Breast epithelium (tissue), 4 donors: ENCODE measurements at places on chromosomes 2 and 18.

DNA sequence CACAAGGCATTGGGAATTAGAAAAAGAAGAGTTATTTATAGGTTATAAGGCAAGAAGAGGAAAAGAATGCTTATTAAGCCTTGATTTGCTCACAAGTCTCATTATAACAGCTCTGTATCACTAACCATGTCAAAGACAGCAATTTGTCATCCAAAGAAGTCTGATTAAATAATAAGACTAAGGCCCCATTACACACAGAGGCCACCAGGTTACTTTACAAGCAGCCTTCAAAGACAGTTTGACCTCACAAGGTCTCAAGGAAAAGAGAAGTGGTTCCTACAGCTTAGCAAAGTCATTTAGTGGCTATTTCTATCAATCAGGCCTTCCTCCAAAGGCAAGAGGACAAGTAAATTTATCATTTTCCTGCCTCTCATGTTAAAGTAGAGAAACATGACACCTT lies 188.5 kb downstream of the MBD2 start:
- H3K36me3 ChIP-seq: no peaks in the 10 kb centered on the region
- no peak overlapping the region for H3K27ac ChIP-seq
- no peak overlapping the region for H3K4me3 ChIP-seq
- H3K27me3 ChIP-seq: no peaks in the 10 kb centered on the region
- DNase-seq: no peak
- H3K4me1 ChIP-seq: no peaks in the 10 kb centered on the region

DNA sequence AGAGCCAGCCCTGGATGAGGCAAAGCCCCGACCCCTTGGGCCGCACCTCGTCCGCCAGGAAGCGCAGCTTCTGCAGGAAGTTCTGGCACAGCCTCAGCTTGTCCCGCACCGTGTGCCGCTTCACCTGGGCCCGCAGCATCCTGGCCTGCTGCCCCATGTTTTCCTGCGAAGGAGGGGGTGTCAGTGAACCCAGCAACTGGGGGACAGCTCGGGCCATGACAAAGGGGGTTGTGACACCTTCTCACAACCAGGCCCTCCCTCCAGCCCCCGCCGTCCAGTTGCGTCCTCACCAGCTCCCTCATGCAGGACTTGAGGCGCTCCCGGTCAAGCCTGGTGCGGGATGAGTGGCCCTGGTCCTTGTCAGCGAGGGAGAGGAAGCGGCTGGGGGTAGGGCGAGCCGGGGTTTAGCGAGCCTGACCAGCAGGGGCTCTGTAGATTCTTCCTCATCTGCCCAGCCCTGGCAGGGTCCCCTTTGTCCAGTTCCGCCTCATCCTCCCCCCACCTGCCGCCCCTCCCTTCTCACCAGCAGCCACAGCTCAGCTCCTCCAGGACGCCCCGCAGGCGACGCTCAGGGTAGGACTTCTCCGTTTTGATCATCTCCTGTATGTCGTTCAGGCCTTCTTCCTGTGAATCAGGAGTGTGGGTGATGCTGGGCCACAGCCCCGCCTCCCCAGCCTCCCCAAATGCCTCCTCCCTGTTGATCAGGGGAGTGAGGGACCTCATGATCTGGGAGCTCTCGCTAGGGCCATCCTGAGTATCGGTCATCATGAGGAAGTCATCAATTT lies 606 bp downstream of the OTOF start:
- no peak for DNase-seq
- H3K27me3 ChIP-seq: no peaks in the 10 kb centered on the region
- no peaks in the 10 kb centered on the region for H3K36me3 ChIP-seq

DNA sequence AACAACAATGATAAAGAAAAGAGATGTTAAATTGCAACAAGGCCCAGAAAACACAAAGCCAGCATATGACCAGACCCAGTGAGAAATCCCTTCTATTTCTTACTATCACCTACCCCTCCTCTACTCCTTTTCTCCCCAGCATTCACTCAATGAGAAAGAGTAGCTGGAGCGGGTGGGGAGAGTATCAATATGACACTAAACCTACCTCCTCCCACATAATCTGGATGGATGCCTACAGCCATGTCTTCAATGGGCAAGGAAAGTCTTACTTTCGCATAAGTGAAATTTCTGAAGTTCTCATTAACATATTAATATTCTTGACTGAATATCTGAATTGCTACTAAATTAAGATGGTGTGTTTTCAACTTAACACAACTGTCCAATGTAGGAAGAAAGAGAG lies 78.2 kb downstream of the AFF3 start:
- no peaks in the 10 kb centered on the region for H3K36me3 ChIP-seq
- H3K27me3 ChIP-seq: no peaks in the 10 kb centered on the region
- DNase-seq: no peak
- no peak overlapping the region for H3K27ac ChIP-seq
- H3K4me1 ChIP-seq: no peaks in the 10 kb centered on the region
- no peak overlapping the region for H3K4me3 ChIP-seq

DNA sequence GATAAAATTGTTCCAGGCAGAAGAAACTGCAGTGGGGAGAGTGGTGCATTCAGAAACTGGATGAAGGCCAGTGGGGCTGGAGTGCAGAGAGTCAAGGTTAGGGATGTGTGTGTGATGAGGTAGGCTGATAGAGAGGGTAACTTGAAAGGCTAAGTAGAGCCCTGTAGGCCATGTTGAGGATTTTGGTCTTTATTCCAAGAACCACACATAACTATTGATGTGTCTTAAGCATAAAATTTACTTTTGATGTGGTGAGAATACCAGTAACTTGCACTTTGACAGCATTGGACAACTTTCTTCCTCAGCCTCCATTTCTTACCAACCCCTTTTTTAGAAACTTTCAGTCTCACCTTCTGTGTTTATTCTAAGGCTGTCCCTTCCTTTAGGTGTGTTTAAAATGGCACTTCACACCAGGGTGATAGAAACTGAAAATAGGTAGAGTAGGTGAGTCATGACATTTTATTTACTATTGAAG lies 22.6 kb downstream of the MTX2 start:
- no peaks in the 10 kb centered on the region for H3K27me3 ChIP-seq
- no peaks in the 10 kb centered on the region for H3K4me1 ChIP-seq
- no peak overlapping the region for H3K27ac ChIP-seq
- H3K4me3 ChIP-seq: no peak overlapping the region

- no peaks in the 10 kb centered on the region for H3K4me1 ChIP-seq
- no peaks in the 10 kb centered on the region for H3K36me3 ChIP-seq
- no peak overlapping the region for H3K27ac ChIP-seq
- H3K4me3 ChIP-seq: no peak overlapping the region
Observed at GRCh38 chr2:2085533-2085932, 245.5 kb downstream of the MYT1L start.

DNA sequence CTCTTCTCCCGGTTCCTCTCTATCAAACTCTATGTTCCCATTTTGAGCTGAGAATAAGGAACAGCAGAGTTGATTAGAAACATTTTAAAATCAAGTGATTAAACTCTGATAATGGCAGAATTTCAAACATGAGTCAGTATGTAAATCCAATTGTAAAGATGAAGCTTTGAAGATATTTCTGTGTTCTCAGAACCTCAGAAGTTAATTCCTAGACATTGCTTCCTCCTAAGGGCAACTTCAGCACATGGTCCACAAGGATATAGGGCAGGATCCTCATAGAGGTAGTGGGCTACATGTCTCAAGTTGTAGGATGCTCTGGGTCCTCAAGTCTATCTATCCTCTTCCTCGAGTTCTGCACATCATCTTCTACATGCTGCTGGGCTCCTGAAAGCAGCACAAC lies 46.3 kb downstream of the QPCT start:
- peak overlapping the region; percentile 42 for H3K27ac ChIP-seq
- H3K4me3 ChIP-seq: no peak overlapping the region
- no peaks in the 10 kb centered on the region for H3K27me3 ChIP-seq
- no peaks in the 10 kb centered on the region for H3K4me1 ChIP-seq
- no peaks in the 10 kb centered on the region for H3K36me3 ChIP-seq

- no peaks in the 10 kb centered on the region for H3K4me1 ChIP-seq
- no peak overlapping the region for H3K27ac ChIP-seq
- H3K27me3 ChIP-seq: no peaks in the 10 kb centered on the region
- H3K4me3 ChIP-seq: no peak overlapping the region
Observed at GRCh38 chr2:143171817-143172216, 42.6 kb downstream of the ARHGAP15 start.

- no peaks in the 10 kb centered on the region for H3K36me3 ChIP-seq
- H3K27ac ChIP-seq: no peak overlapping the region
- H3K4me3 ChIP-seq: no peak overlapping the region
- H3K27me3 ChIP-seq: no peaks in the 10 kb centered on the region
- no peak for DNase-seq
Observed at GRCh38 chr18:34789768-34790344, 79.8 kb downstream of the DTNA start.

DNA sequence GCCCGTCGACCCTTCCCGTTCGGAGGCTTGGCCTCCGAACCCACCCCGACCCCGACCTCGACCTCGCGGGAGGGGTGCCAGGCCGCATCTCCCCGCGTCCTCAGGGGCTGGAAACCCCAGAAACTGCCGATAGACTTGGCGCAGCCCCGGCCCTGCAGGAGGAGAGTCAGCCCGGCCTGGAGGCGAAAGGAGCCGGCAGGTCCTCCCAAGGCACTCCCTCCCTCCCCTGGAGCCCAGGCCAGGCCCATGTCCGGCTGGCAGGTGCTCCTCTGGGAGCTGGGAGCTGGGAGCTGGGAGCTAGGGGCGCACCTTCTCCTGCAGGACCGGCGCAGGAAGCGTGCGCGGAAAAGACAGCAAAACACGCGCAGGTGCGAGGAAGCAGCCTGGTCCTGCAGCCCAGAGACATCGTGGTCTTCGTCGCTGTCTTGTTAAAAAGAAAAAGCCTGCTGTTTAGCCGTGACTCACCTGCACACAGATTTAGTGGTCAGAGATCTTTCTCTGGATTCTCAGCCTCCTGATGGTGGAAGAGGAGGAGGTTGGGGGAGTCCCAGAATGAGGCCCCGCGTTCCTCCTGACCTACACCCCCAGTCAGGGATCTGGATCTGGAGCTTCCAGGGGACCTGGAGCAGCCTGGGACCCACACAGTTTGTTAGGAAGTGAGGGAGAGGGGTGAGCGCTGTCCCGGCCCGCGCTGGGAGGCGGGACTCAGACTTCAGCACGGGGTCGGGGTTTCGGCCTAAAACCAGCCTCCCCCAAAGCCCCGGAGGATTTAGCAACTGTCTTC lies 660 bp upstream of the MBP start:
- H3K27me3 ChIP-seq: no peaks in the 10 kb centered on the region
- peak overlapping the region; percentile 93 for H3K4me3 ChIP-seq
- H3K4me1 ChIP-seq: peaks cover 4% of the 10 kb centered on the region
- H3K36me3 ChIP-seq: no peaks in the 10 kb centered on the region
- peak overlapping the region; percentile 96 for H3K27ac ChIP-seq

GRCh38 chr2:129975016-129975774 lies 4.3 kb upstream of the RAB6C start:
- H3K27me3 ChIP-seq: no peaks in the 10 kb centered on the region
- no peak overlapping the region for H3K27ac ChIP-seq
- no peak for DNase-seq
- H3K4me3 ChIP-seq: no peak overlapping the region

GRCh38 chr2:204974487-204974886 lies 429.2 kb downstream of the PARD3B start:
- DNase-seq: no peak
- H3K4me1 ChIP-seq: no peaks in the 10 kb centered on the region
- no peaks in the 10 kb centered on the region for H3K36me3 ChIP-seq
- no peaks in the 10 kb centered on the region for H3K27me3 ChIP-seq

GRCh38 chr2:149100739-149101699 lies 62.5 kb downstream of the LYPD6B start:
- DNase-seq: no peak
- peak overlapping the region; percentile 11 for H3K4me3 ChIP-seq
- H3K4me1 ChIP-seq: no peaks in the 10 kb centered on the region
- H3K27ac ChIP-seq: peak overlapping the region; percentile 20
- H3K36me3 ChIP-seq: no peaks in the 10 kb centered on the region

DNA sequence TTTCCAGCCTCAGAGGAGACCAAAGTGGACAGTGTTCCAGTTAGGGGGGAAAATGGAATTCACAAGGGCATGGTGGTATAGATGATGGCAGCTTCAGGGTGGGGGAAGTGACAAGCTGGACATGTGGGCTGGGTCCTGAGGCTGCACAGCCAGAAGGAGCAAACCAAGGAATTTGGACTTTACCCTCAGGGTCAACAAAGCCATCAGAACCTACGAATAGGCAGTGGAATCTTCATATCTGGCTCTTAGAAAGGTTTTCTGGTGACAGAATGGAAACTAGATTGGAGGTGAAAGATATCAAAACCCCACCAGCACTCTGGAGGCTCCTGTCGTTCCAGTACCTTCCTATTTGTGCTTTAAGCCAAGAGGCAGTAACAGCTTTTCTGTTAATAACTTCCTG lies 127.1 kb downstream of the SETBP1 start:
- no peak for DNase-seq
- no peaks in the 10 kb centered on the region for H3K4me1 ChIP-seq
- H3K27ac ChIP-seq: no peak overlapping the region
- no peaks in the 10 kb centered on the region for H3K27me3 ChIP-seq

DNA sequence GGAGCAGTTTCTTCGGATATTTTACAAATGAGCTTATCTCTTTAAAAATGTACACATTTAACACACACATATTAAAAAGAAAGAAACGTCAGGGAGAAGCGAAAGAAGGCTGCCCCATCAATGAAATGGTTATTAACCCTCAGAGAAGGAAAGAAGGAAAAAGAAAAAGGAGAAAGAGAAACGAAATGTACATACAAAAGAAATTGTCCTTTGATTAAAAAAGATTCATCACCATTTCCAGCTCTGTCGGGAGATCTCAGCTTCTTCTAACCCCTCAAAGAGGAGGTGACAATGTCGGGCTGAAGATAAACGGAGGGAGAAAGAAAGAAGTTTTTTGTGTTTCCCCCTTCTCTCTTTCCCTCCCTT lies 1.5 kb downstream of the IKZF2 start:
- no peaks in the 10 kb centered on the region for H3K27me3 ChIP-seq
- no peak for DNase-seq
- no peaks in the 10 kb centered on the region for H3K4me1 ChIP-seq
- no peaks in the 10 kb centered on the region for H3K36me3 ChIP-seq
- peak overlapping the region; percentile 81 for H3K4me3 ChIP-seq

DNA sequence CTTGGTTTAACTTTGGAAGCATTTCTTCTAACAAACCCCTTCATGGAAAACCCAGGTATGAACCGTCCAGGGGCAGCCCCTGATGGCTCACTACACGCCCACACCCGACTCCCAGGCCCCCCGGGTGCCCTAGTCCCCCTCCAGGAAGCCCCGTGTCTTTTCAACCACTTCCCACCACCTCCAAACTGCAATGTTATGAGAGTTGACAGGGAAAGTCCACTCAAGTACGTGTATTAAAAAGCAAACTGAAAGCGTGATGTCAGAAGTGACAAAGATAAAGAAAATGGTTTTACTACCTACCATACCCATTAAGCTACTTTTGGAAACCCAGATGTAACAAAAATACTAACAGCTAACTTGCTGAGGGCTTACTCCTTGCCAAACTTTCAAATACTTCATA lies 51.5 kb downstream of the L3MBTL4 start:
- H3K27ac ChIP-seq: no peak overlapping the region
- no peaks in the 10 kb centered on the region for H3K36me3 ChIP-seq
- DNase-seq: no peak

GRCh38 chr2:33614190-33614589 lies 15.1 kb upstream of the FAM98A start:
- H3K4me3 ChIP-seq: no peak overlapping the region
- no peaks in the 10 kb centered on the region for H3K4me1 ChIP-seq
- H3K36me3 ChIP-seq: no peaks in the 10 kb centered on the region
- H3K27me3 ChIP-seq: no peaks in the 10 kb centered on the region
- H3K27ac ChIP-seq: no peak overlapping the region
- no peak for DNase-seq
